BJ (cell line): ENCODE measurements at places on chromosomes 7 and 10.
A peak's percentile ranks its signal among the peaks of the same experiment; 100 is the strongest.

DNA sequence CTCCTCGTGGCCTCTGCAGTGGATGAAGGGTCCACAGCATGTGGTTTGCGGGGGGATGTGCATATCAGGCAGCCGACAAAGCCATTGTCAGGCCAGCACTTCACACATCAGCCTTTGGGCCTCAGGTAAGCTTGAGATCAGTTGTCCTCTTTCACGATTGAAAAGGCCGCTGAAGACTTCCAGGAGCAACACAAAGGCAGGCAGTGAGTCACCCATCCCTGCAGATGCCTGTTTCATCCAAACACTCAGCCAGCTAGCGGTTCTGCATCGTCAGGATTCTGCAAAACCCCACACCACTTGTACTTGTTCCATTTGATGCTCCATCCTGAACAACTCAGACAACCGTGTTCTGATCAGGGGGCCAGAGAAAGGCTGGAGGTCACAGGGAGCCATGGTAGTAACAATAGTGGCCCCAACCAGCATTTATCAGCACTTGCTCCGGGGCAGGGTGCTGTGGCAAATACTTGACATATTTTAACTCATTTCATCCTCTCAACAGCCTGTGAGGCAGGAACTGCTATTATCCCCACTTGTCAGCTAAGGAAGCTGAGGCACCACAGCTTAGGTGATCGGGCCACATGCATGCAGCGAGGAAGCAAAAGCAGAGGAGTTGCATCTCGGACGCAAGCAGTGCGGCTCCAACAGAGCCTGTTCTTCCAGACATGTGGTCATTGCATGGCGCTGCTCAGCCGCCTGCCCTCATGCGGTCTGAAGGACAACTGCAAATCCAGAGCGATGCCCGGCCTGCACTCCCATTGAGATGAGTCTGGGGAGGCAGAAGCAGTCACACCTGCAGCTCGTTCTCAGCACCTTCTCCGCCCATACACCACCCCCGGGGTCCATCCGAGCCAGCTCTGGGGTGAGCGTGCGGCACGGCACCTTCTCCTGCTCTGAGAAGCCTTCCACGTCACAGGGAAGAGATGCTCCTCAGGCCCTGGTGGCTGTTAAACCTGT, 144.9 kb downstream of the PAXIP1 start:
- no peak for DNase-seq

DNA sequence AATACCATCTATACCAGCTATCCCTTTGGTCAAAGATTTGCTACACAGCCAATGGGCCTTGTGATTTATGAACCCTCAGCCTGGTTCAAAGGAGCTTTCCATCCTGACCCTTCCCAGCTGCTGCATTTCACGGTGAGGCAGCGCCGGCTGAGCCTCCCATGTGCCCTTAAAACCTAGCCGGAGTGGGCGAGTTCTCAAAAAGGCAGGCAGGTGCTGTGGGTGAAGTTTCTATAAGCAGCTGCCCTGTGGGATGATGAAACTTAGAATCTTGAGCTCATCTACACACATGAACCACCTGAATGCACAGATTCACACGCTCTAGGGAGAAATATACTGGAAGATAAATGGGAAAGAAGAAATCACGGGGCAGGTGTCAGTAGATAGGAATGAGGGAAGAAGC, 224.7 kb downstream of the MLLT10 start:
- DNase-seq: no peak

GRCh38 chr10:92530421-92530820, 43.5 kb downstream of the IDE start:
- no peak for DNase-seq

GRCh38 chr10:29849126-29849833, 210.1 kb downstream of the JCAD start:
- peak; percentile 37 for DNase-seq

- no peak for DNase-seq
These were observed 52.5 kb upstream of the CAMK2B start for GRCh38 chr7:44377681-44378421.

- DNase-seq: no peak
These were observed 15.4 kb downstream of the SEC61G start for GRCh38 chr7:54743580-54743979.

GRCh38 chr7:66183700-66184099, 21.4 kb upstream of the TPST1 start:
- peak; percentile 58 for DNase-seq

DNA sequence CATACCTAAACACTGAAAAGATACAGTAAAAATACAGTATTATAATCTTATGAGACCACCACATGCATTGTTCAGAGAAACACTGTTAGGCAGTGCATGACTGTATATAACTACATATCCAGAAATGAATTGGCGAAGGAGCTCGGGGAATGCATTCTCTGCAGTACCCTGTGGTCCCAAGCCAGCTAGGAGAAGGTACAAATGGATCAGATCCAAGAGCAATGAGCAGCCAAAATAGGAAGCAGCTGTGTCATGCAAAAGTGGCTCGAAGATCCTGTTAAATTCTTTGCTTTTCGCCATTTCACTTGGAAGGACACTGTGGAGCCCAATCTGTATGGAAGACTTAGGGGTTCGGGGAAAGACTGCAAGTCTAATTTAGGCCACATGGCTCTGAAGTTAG, 334.8 kb downstream of the TNS3 start:
- no peak for DNase-seq

DNA sequence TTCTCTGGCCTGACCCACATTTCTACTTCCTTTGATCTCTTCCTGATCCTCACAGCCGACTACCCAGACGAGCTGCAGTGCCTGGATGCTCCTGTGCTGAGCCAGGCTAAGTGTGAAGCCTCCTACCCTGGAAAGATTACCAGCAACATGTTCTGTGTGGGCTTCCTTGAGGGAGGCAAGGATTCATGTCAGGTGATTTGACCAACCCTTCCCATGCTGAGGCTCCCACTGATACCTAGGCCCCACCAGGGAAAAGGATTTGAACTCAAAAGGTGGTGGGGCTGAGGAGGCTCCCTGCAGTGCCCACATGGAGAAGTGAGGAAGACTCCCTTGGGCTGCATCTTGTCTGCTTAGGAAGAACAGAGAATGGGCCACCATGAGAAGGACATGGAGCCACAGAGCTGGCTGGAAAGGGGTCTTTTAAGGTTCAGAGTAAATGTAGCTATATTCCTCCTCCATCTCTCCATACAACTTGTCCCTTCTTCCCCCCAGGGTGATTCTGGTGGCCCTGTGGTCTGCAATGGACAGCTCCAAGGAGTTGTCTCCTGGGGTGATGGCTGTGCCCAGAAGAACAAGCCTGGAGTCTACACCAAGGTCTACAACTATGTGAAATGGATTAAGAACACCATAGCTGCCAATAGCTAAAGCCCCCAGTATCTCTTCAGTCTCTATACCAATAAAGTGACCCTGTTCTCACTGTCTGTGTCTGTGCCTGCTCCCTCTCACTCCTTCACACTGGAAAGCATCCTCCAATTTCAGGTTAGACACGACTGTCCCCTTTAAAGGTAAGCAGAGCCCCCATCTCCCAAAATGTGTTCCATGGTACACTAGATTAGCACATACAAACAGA, 3.3 kb downstream of the PRSS1 start:
- no peak for DNase-seq

- DNase-seq: no peak
These were observed 140.6 kb upstream of the HPS1 start for GRCh38 chr10:98587156-98587837.
